ENCODE measurements at places on chromosomes 11 and 22.
A peak's percentile ranks its signal among the peaks of the same experiment; 100 is the strongest.

GRCh38 chr11:19200410-19201201 lies 1.2 kb downstream of the CSRP3 start:
- DNase-seq, result peak; percentile 80

GRCh38 chr11:6834021-6834420 lies 11.5 kb upstream of the OR10A5 start:
- DNase-seq, result no peak

DNA sequence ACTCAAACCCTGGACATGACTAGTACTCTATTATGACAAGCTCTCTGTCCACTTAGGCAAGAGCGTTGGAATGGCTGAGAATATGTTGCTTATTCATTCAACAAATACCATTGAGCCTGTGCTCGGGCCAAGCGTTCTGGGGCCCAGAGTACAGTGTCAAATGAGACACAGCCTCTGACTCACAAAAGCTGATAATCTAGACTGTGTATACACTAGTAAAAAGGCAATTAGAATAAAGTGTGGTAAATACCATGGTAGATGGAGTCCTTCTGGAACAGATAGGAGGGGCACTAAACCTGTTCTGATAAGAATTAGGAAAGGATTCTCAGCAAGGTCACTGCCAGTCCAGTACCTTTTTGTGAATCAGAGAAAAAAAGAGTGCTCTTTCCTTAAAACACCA lies 24.7 kb downstream of the KCNE3 start:
- peak; percentile 43 for DNase-seq

- DNase-seq, result no peak
Measured at GRCh38 chr11:113591117-113591516, 115.0 kb downstream of the TMPRSS5 start.

- DNase-seq, result no peak
Measured at GRCh38 chr11:112631333-112631732, 329.9 kb upstream of the NCAM1 start.
